HFFc6 (cell line): ENCODE measurements at places on chromosomes 6 and 20.

DNA sequence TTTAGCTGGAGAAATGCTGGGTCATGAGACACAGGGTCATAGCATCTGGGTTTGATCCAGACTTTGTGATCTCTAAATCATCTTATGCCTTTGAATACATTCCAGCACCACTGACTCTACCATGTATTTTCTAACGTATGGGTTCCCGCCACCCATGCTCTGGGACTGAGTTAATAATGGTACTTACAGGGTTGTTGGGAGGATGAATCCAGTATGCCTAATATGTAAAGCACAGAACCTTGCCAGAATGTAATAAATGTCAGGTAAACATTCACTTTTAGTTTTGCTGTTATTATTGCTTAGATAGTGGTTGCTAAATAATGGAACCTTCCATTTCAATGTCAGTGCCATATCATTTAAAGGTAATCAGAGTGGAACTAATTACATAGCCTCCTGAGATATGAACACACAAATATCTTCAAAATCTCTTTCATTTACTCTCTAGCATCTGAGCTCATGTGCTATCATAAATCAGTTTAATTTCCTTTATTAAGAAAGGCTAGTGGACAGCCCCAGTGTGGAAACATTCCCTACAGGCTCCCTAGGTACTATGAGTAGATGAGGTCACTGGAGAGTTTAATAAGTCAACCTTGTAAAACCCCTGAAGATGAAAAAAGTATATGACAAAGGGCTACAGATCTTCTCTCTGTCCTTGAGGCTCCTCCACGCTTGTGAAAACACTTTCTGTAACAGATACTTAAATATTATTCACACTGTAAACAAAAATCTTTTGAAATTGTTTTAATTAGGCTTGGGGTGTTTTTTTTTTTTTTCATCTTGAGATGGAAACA, 226.6 kb downstream of the ALDH8A1 start:
- DNase-seq = peak; percentile 32

- DNase-seq = no peak
Observed at GRCh38 chr6:76633259-76633658, 560.8 kb upstream of the IMPG1 start.

DNA sequence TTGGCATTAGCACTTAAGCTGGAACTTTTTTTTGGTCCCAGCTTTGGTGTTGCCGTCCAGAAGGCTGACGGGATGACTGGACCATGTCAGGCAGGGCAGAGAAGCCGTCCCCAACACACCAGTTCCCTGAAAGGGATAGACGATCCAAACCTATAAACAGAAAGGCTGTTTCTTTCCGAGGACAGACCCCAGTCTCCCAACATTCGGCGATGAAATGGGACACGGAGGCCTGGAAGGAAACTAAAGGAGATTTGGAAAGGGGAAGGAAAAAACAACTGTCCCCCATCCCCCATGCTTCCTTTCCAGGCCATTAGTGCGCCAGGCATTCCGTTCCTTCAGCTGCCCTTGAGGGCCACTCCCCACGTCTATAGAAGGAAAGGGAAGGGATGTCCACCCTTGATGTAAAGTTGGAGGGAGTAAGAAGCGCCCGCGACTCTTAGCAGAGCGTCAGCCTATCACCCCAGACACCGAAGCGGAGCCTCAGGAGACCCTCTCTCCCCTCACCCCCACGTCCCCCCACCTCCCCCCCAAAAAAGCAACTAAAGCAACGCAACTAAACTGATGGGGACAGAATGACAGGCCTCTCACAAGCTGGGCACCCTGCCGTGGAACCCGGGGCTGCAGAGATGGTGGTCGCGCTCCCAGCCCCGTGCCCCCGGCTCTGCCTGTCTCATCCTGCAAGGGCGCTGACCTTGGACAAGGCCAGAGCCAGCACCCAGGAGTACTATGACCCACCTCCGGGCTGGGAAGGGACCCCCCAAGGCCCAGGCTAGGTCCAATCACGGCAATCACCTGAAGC, 638 bp downstream of the BLCAP start:
- DNase-seq = no peak

DNA sequence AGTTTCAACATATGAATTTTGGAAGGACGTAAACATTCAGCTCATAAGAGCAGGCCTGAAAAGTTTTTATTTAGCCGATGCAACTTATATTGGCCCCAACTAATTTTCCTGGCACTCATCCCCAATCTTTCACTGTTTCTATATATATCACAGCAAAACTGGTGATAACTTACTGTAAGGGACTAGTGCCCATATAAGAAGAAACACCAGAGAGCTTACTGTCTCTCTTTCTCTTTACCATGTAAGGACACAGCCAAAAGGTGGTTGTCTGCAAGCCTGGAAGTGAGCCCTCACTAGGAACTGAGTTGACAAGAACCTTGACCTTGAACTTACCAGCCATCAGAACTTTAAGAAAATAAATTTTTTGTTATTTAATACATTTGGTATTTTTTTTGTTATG, 807.4 kb upstream of the CITED2 start:
- DNase-seq = no peak

- no peak for DNase-seq
Observed at GRCh38 chr6:117729613-117730012, 54.3 kb downstream of the NUS1 start.

DNA sequence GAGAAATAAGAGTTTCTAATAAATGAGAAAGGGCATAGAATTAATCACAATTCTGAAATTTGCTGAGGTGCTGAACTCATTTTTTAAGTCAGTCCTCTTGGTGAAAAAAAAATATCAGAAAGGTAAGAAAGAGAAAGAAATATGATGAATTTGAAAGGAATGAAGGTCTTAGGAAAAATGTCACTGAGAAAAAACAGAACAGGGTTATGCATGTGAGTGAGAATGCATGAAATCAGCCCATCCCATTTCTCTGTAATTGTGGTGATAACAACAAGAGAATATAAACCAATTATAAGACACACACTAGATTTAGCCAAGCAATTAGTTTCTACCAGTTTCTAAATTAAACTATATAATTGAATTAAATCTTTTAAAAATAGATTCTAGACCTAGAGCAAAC, 138.9 kb downstream of the TBX18 start:
- DNase-seq = no peak

DNA sequence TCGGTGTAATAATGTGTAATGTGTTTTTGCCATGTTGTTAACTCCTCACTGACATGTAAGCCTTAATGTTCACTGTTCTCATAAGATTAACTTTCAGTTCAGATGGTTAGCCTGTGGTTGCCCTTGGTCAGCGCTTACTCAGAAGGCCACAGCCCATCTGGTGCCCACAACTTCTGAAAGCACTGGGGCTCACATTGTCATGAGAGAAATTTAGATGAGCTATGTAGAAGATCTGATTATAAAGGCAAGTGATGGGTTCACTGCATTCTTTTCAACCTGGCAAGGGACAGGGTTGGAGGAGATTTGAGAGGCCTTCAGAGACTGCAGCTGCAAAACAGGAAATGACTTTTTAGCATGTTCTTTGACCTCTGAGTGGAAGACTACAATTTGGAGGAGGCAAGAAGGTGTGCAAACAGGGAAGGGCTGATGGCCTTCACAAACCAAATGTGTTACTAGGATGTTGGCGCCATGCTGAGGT, 242.3 kb upstream of the SUPT3H start:
- DNase-seq = no peak

DNA sequence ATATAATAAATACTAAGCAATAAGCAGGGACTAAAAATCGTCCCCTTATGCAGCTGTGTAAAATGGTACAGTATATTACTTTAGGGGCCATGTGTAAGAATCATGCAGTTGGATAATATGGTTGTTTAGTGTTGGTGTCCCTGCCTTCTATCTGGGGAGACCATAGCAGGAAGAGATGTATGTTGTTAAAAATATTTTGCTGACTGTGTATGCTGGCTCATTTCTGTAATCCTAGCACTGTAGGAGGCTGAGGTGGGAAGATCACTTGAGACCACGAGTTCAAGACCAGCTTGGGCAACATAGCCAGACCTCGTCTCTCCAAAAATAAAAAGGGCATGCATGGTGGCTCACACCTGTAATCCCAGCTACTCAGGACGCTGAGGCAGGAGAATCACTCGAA, 5.6 kb downstream of the PANK2 start:
- DNase-seq = no peak

DNA sequence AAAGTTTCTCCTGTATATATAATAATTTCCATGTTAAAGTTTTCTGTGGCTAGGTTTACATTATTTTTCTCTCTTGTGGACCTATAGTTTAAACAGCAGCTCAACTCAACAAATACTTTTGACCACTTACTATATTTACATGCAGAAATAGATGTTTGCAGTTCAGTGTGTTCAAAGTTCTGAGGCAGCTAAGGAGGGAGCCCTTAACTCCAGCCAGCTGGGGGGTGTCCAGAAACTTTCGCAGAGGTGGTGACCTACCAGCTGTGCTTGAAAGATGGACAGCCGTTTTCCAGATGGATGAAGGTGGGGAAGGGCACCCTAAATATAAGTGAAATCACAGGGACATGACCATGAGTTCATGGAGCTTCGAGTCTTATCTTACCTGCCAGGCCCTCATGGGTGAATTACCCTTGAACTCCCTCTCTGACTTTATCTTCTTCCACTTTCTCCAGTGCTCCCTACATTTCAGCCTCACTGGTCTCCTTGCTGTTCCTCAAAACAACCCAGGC, 33.4 kb downstream of the DHX35 start:
- no peak for DNase-seq

- DNase-seq = no peak
Observed at GRCh38 chr6:45822246-45822812, 193.3 kb downstream of the CLIC5 start.

DNA sequence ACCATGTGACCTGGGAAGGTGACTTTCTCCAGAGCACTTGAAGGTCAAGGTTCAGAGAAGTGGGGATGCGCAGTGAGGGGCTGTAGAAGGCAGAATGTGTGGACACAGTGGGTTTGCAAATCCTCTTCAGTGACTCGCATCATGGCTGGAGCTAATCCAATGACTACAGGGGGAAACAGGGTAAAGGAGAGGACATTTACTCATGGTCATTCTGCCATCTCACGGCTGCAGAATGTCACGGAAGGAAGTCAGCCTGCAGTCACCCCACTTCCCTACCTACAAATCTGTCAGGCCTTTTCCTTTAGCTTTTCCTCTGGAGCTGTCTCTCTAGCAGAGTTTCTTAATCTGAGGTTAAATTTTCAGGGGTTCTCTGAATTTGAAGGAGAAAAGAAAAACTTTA, 337.6 kb downstream of the CDC5L start:
- peak; percentile 30 for DNase-seq

DNA sequence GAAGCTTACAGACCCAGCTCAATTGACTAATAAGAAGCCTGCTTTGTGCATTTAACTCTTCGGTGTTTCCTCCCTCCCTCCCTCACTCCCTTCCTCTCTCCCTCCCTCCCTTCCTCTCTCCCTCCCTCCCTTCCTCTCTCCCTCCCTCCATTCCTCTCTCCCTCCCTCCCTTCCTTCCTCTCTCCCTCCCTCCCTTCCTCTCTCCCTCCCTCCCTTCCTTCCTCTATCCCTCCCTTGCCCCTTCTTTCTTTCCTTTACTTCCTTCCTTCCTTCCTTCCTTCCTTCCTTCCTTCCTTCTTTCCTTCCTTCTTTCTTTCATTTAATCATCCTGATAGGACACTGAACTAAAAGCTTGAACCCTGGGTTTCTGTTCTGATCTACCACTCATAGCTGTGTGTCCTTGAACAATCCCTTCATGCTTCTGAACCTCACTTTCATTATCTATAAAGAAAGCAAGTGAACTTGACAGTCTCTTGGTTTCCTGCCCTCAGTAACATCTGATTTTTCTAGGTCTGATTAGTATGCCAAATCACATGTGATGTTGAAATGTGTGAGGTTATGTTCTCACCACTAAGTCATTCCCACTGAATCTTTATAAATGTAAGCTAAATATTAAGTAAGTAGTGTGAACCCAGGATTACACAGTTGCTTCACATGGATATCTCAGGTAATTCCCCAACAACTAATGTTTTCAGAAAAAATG, 132.3 kb upstream of the BMP2 start:
- no peak for DNase-seq

DNA sequence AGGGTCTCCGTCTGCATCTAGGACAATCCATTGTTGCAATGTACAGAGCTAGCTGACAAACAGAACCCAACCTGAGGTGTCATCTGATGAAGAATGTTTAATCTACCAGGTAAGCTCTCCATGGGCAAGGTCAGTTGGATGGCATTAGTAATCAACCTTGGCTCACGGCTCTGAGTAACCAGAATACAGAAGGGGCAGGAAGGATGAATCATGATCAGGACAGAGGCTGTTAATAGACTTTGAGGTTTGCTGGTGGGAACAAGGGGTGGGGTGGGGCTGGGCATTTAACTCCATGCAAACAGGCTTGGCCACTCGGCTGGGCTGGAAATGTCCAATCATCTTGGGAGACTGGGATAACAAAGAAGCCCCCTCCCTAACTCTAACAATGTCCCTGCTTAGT, 77.1 kb upstream of the MRPS10 start:
- peak; percentile 73 for DNase-seq

DNA sequence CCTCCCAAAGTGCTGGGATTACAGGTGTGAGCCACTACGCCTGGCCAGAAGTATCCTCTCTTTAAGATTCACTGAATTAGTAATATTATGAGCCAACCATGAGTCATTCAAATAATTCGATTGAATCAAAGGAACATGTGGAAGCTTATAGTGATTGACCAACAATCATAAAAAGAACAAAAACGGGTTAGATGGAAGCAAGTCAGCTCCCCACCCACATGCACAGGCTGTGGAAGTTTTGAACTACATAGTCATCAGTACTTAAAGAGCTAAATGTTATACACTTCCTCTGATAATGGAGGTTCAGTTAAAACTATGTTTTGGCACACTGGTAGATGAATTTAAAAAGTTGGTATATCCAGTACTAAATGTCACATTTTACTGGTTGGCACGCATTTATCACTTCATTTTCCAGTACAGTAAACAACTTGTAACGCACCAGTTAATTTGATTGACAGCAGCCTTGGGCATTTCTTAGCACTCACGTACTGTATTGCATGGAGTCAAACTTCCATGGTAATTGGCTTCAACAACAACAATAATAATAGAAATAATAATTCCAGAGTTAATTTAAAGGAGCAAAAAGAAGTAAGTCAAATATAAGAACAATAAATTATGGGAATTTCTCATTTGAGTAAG, 1107.3 kb upstream of the MAP3K7 start:
- no peak for DNase-seq

- no peak for DNase-seq
Observed at GRCh38 chr6:56093776-56094175, 153.6 kb downstream of the COL21A1 start.

- DNase-seq = no peak
Observed at GRCh38 chr6:48859562-48860123, 603.4 kb downstream of the MMUT start.

- no peak for DNase-seq
Observed at GRCh38 chr20:51410586-51411325, 131.8 kb downstream of the NFATC2 start.

- DNase-seq = no peak
Observed at GRCh38 chr6:151441390-151442166, 10.3 kb downstream of the RMND1 start.

GRCh38 chr6:41439524-41440418, 104.4 kb downstream of the NCR2 start:
- no peak for DNase-seq

- DNase-seq = no peak
Observed at GRCh38 chr6:130997061-130997753, 65.8 kb downstream of the EPB41L2 start.
